Pulmonary artery endothelial cell (primary cell): ENCODE measurements at places on chromosomes 7 and 10.

- no peak for DNase-seq
Observed at GRCh38 chr7:16891338-16891737, 9.6 kb upstream of the AGR3 start.

- no peak for DNase-seq
Observed at GRCh38 chr10:103114876-103115275, 78.2 kb downstream of the NT5C2 start.

- no peak for DNase-seq
Observed at GRCh38 chr10:92542458-92542857, 31.4 kb downstream of the IDE start.

DNA sequence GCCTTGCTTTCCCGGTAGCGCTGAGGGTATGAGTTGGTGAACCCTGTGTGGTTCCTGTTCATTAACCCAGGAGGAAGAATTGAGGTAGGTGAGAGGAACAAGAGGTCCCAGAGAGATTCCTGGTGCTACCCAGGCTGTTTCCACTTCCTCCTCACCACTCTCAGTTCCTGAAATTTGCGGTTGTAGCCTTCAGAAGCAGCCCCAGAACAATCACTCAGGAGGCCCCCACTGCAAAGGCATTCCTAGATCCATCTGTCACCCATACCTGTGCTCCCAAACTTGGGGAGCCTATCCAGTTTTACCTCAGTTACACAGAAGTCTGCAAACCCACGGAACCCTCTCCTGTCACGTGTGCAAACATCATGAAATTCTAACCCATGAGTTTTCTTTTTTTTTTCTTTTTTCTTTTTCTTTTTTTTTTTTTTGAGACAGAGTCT lies 9.0 kb upstream of the PIP4K2A start:
- no peak for DNase-seq

GRCh38 chr7:156157409-156158012 lies 345.2 kb upstream of the SHH start:
- DNase-seq: no peak

DNA sequence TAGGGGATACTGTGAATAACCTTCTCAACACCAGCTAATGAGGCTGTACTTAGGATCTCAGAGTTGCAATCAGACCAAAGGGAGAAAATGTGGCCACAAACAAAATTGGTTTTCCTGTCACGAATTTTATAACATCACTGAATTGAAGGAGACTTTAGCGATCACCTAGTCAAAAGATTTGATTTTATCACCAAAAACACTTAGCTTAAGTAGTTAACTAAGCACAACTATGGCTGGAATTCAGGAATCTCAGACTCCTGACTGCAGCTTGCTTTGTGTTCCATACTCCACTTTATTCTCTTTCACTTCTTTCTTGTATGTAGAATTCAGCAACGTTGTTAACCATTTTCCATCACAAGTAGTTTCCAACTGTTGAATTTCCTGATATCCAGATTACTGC lies 152.0 kb downstream of the SLC16A9 start:
- DNase-seq: no peak

- no peak for DNase-seq
Observed at GRCh38 chr10:102678842-102679289, 34.6 kb downstream of the TRIM8 start.

DNA sequence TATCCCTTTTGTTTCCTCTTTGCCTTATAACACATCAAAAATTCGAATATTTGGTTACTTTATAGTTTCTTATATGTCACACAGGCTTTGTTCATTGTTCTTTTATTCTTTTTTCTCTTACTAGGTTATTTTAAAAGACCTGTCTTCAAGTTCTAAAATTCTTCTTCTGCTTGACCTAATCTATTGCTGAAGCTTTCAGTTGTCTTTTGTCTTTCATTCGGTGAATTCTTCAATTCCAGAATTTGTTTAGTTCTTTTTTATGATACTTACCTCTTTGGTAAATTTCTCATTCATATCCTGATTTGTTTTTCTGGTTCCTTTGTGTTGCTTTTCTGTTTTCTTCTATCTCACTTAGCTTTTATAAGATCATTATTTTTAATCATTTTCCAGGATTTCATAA lies 188.4 kb downstream of the ZEB1 start:
- no peak for DNase-seq

- no peak for DNase-seq
Observed at GRCh38 chr7:115271332-115272235, 349.7 kb downstream of the MDFIC start.

GRCh38 chr7:52670608-52671225 lies 364.7 kb upstream of the POM121L12 start:
- DNase-seq: no peak

DNA sequence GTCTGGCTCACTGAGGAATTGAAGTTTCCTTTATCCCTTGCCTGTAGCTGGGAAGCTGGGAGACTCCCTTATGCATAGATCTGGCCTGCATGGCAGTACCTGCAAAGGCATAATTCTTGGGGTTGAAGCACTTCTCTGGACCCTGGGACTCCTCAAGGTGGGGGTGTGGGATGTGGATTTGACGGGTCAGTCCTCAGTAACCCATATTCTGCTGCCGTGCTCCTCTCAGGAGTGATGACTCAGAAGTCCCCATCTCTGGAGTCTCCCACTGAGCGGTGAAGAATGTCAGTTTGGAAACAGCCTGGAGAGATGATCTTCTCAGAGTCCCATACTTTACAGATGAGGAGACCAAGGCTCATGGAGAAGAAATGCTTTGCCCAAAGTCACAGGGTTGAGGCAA lies 49.0 kb downstream of the SORCS3 start:
- no peak for DNase-seq

- no peak for DNase-seq
Observed at GRCh38 chr10:110492069-110492822, 5.5 kb upstream of the DUSP5 start.

GRCh38 chr7:30005464-30005863 lies 15.9 kb upstream of the SCRN1 start:
- DNase-seq: no peak

- DNase-seq: no peak
Observed at GRCh38 chr10:58740620-58741369, 228.1 kb downstream of the BICC1 start.

- no peak for DNase-seq
Observed at GRCh38 chr7:105800442-105800841, 76.0 kb downstream of the ATXN7L1 start.

DNA sequence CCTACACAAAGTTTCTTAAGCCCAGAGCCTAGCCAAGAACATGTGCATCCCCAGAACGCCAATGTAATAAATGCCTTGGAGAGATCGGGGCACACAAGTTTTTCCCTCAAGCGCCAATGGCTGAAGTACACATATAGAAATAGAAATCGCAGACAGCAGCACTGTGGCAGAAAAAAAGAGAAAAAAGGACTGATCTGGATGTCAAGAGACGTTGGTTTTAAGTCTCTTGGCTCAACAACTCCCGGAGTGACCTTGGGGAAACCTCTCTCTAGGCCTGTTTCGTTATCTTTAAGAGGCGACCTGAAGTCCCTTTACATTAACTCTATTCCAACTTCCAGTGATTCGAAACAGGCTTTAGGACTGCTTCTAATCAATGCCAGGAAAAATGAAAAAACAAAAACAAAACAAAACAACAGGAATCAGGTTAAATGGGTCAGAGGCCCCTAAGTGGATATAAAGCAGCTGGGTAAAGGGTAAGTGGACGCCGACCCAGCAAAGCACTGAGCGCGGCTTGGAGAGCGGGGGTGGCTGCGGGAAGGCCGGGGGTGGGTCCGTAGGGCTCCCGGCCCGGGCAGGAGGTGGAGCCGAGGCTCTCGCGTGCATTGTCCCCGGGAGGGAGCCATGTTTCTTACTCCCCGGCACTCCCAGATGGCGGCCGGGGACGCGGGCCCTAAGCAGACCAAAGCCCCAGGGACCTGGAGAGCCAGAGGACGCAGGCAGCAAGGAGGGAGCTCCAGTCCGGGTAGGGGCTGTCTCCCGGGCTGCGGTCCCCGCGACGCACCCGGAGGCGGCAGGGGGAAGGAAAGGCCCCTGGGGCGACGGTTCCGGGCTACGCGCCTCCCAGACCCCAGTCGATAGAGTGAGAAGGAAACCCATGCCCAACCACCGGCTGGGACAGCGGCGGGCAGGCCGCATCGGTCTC lies 757 bp downstream of the EIF3A start:
- peak; percentile 36 for DNase-seq

DNA sequence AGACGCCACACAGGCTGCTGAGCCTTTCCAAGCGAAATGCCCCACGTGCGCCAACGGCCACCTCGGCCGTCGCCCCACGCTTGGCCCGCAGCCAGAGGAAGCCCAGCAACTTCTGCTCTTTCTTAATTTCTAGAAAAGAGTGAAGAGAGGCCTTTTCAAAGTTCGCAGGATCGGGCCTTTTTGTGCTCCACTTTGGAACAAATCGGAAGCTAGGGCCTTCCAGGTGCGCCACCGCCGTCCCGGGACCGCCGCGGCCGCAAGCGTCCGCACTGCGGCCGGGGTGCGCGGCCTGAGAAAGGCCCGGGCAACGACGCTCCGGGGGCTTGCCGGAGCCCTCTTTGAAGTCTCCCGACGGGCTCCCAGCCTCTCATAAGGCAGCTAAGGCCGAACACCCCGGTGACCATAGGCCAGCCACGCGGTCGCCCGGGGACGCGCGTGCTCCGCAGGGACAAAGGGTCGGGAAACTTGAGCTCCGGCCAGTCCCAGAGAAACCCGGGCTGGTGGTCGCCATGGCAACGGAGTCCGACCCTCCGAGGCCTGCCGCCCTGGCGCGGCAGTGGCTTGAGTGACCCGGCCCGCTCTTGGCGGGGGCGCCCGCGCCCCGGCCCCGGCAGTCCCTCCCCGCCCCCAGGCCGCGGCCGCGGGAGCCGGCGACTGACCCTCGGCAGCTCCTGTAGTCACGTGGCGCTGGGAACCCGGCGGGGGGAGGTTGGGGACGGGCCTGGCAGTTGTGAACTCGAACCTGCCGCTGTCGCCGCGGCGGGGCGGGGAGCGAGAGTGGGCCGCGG lies at the start of gene REPIN1:
Gene REPIN1, plus strand, starts transcription at position 727 of the 788 bp plus-strand sequence. CDS start 890 bp downstream, outside the sequence.
- peak; percentile 71 for DNase-seq

DNA sequence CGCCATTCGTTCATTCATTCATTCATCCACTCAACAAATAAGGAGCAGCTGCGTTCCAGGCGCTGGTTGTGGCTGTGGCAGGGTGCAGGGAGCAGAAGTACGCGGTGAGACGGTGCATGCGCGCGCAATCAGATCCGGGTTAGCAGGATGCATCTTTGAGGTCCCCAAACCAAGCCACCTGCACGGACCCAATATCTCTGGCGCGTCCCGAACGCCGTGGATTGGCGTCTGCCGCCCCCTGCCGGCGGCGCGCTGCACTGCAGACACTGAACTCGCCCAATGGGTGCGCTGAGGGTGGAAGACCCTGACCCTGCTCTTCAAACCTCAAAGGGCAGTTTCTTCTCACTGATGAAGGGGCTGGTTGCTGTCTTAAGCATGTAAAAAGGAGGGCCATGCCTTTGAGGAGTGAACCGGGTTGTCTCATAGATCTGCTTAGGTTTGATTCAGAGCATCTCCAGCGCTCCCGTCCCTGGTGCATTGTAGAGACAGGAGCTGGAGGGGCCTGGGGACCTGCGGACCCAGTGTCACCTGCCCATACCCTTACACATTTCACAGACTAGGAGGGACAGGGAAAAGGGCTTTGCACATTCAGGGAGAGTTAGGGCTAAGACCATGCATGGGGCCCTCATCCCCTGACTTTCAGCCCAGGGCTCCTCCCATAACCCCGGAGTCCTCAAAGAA lies 102.5 kb downstream of the RAMP3 start:
- no peak for DNase-seq

- no peak for DNase-seq
Observed at GRCh38 chr7:128112018-128112780, 81.0 kb upstream of the LRRC4 start.

- peak; percentile 1 for DNase-seq
Observed at GRCh38 chr7:36440880-36441279, 51.2 kb downstream of the ANLN start.

DNA sequence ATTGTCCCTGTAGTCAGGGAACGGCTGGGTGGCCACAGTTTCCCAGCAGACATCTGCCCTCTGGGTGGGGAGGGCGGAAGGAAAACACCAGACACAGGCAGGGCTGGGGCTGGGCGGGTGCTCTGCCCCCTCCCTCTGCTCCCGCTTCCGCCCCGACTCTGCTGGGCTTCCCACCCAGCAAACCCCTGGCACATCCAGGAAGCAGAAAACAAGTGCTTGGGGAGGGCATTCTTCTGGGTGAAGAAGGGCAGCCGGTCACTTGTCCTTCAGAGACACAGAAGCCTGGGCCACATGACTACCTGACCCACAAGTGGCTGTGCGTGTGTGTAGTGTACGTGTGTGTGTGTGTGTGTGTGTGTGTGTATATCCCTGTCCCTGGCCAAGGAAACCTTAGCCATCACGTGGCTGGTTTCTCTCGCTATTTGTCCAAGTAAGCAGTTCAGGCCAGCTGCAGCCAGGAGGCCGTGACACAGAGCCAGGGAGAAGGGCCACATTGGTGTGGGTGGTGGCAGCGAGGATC lies 77.9 kb downstream of the ZMIZ1 start:
- DNase-seq: no peak

- no peak for DNase-seq
Observed at GRCh38 chr7:2209961-2210323, 22.8 kb downstream of the MAD1L1 start.

- no peak for DNase-seq
Observed at GRCh38 chr10:120156614-120157274, 264.2 kb downstream of the SEC23IP start.

- no peak for DNase-seq
Observed at GRCh38 chr7:155109121-155109520, 39.0 kb downstream of the HTR5A start.

DNA sequence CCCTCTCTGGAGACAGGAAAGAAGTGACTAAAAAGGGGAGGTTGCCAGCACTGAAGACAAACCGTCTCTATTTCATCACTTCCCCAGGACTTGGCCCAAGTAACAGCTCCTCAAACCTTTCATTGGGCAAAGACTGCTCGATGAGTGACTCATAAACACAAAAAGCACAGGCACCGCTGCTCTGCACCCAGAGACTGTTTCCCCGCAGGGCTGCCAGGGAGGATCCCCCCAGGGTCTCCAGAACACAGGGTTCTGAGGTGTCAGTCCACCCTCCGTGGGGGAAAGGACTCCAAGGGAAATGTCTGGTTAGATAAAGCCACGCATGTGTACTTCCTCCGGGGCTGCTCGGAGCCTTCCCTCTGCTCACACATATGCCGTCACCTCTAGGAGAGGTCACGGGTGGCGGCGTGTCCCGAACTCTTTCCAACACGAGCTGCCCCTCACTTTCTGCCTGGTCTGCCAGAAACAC lies 59.9 kb downstream of the INSIG1 start:
- no peak for DNase-seq

DNA sequence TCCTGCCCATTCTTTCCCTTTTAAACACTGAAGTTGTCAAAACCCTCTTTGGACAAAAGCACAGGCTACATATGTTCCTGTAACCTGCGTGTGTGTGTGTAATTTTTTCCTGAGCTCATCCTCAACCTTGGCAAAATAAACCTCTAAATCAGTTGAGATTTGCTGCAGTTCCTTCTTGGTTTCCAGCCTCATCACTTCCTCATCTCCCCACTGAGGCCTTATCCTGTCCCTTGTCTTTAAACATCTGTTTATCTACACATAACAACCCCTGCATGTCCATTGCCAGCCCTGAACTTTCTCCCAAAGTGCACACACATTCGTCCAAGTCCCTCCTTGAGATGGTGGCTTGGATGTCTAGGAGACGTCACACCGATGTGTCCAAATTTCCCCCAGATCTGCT lies 35.5 kb downstream of the LYZL2 start:
- no peak for DNase-seq

GRCh38 chr10:124058346-124059003 lies 34.9 kb downstream of the CHST15 start:
- no peak for DNase-seq

- DNase-seq: no peak
Observed at GRCh38 chr10:88125766-88126165, 262.3 kb downstream of the PTEN start.

- no peak for DNase-seq
Observed at GRCh38 chr7:63031838-63032436, 966.7 kb upstream of the ZNF722 start.

- DNase-seq: no peak
Observed at GRCh38 chr7:44936322-44936721, 42.5 kb downstream of the MYO1G start.
